T-helper 2 cell (primary cell): ENCODE measurements at places on chromosomes 11 and 22.
A peak's percentile ranks its signal among the peaks of the same experiment; 100 is the strongest.

GRCh38 chr11:16857186-16857585 lies 118.7 kb downstream of the C11orf58 start:
- no peak for DNase-seq

GRCh38 chr11:128345316-128345715 lies 242.0 kb downstream of the ETS1 start:
- no peak for DNase-seq

DNA sequence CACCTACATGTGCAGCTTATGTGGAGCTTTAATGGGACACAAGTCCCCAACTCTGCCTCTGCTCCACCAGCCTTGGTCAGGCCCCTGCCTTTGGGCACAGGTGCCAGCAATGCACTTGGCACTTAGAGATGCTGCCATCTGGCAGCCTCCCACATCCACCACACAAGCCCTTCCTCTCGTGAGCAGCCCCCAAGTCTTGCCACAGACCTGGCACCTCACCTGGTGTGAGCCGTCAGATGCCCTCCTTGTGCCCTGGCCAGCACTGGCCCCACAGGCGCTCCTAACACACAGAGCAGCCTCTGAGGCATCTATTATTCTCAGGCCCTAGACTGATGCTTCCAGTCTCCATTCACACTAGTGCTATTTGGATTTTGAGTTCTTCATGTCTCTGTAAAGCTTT lies 24.5 kb upstream of the SERPIND1 start:
- DNase-seq: no peak

DNA sequence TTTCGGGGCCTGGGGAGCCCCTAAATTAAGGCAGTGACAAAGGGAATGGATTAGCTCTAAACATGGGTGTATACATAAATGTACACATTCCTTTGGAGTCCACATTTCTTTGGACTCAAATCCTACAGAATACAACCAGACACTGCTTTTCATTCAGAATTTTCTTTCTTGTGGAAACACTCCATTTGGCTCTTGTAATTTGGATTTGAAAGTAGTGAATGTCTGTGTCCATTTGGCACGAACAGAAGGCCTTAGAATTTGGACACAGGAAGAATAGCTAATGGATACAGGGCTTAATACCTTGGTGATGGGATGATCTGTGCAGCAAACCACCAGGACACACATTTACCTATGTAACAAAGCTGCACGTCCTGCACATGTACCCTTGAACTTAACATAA lies 399.5 kb downstream of the NELL1 start:
- DNase-seq: no peak

DNA sequence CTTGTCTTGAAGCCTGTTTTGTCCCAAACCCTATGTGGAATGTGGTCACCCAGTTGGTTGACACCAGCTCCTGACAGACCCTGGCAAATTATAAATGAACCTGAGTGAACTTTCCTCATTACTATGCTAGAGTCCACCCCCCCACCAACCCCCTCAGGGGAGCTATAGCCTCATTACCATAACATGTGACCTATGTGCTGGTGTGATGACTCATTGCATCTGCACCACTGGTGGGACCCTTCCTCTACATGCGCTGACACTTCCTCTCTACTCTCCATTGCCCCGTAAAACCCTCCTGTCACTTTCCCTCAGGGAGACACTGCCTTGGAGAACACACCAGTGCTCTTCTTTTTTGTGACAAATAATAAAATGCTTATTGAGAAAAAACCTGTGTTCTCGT lies 105.0 kb upstream of the SESN3 start:
- DNase-seq: no peak

GRCh38 chr11:79070518-79070917 lies 370.3 kb downstream of the TENM4 start:
- DNase-seq: no peak

- DNase-seq: no peak
Measured at GRCh38 chr11:42462558-42463310, 849.1 kb upstream of the API5 start.

- no peak for DNase-seq
Measured at GRCh38 chr11:36672815-36673450, 74.9 kb upstream of the RAG2 start.

DNA sequence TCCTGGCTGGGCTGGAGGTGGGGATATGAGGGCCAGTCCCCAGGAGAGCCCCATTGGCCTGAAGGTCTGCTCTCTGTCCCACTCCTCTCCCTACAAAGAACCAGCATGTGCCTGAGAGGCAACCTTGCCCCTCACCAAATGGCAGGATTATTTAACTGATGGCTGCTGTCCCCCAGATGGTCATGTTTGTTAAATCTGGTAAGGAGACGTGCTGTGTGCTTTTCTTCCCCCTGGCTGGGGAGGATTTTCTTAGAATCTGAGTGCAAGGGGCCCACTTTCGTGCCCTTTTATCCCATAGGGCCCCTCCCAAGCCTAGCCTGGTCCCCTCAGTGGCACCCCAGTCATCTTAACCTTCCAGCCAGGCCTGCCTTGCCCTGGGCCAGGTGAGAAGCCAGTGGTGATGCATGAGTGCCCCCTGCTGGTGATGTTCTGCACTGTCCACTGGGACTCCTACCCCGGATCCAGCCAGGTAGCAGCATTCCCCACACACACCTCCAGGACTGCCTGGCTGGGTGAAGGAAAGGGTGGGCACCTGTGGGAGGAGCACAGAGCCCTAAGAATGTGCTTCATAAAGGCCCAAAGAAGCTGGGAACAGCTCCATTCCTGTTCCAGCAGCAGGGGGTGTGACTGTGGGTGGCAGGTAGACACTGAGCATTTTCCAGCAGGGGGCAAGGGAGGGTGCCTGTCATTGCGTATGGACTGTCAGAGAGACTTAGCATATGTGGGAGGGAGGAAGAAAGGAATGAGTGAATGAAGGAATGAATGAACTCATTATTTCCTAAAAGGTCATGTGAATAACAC lies 28.9 kb downstream of the MFNG start:
- peak; percentile 57 for DNase-seq

- DNase-seq: no peak
Measured at GRCh38 chr11:3220521-3221407, 2.2 kb upstream of the MRGPRG start.

- no peak for DNase-seq
Measured at GRCh38 chr22:30717331-30717921, 22.8 kb downstream of the OSBP2 start.

DNA sequence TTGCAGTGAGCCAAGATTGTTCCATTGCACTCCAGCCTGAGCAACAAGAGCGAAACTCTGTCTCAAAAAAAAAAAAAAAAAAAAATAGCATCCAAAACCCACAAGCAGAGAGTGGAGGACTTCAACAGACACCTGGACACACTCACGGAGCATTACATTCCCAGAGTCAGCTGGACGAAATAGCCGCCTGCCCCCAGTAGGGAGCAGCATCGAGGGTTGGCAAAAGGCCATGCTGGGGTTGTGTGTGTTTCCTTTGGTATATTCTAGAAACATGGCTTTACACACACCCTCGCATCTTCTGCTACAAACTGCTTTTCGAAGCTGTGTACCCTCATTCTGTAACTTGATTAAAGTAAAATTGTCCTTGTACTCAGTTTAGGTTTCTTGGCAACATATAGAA lies 5.3 kb downstream of the ADA2 start:
- DNase-seq: peak; percentile 24

- DNase-seq: peak; percentile 63
Measured at GRCh38 chr11:61110255-61111049, 8.2 kb downstream of the CD5 start.

GRCh38 chr22:29369460-29369859 lies 18.9 kb downstream of the AP1B1 start:
- no peak for DNase-seq

DNA sequence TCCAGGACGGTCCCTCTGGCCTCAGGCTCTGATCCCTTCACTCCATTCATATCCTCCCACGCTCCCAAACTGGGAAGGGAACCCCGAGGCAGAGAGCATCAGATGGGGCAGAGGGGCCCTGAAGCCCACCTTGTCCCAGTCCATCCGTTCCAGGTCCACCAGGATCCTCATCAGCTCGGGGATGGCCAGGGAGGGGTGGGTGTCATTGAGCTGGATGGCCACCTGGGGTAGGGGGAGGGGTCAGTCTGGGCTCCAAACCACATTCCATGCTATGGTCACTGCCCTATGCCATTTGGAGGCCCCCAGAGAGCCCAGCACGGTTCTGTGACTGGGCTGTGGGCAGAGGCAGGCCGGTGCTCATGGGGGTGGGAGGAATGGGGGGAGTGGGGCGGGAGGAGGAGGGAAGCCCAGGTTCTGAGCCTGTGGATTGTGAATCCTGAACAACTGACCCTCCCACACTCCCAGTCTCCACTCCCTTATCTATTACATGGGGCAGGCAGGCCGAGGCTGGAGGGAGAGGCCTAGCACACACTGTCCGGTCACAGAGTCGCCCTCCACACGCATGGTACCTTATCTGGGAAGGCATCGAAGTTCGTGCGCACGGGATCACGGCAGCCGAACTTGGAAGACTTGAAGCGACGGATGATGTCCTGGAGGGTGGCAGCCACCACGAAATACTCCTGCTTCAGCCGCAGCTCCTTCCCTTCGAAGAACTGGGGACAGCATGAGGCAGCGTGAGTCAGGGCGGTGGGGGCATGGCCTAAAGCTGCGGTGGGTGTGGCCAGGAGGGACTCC lies 5.5 kb downstream of the PYGM start:
- DNase-seq: no peak

GRCh38 chr11:2424811-2425495 lies 19.4 kb downstream of the TRPM5 start:
- DNase-seq: no peak

DNA sequence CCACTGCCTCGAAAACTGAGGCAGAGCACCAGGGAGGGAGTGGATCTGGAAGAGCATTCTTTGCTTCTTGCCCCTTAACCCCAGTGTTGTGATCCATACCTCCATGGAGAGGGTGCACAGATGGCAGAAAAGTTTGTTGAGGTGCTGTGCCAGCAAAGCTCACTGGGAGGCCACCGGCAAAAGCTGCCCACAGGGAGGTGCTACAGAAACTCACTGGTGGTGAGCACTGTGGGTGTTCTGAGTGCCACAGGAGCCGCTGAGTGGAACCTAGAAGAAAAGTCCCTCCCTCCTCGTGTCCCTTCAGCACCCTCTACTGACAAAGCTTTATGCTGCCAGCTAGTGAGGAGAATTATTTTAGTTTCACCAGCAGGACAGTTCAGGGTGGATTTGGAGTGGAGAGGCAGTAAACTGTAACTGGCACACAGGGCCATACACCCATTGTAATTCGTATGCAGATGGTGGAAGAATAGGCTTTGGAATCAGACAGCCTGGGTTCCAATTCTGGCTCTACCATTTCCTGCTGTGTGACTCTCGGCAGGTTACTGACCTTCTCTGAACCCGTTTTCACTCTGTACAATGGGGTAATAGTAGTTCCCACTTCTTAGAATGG lies 84.6 kb downstream of the SWAP70 start:
- no peak for DNase-seq

GRCh38 chr11:60252213-60253108 lies 9.5 kb upstream of the MS4A4E start:
- no peak for DNase-seq

DNA sequence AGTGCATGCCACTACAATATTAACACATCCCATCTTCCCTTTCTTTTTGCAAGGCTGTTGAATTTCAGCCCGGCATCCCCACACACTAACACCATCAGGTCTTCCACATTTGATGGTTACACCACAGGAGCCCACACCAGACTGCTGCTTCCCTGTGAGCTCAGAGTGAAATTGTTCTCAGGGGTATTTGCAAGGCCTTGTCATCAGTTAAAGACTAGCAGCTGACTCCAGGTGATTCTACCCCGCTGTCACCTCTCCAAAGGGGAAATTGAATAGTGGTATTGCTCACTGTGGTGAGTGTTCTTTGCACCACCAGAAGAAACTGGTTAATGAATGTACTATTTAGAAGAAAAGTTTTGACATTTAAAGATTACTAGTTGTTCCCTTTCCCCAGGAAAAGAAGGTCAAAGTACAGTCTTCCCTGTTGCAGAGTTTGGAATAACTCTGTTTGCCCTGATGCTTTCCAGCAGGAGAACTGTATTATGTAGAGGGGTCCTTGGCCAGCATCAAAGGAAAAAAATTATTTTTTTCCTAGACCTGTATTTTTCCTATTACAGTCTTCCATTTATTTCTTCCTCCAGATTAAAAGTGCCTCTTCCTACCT lies 41.9 kb downstream of the BID start:
- no peak for DNase-seq

DNA sequence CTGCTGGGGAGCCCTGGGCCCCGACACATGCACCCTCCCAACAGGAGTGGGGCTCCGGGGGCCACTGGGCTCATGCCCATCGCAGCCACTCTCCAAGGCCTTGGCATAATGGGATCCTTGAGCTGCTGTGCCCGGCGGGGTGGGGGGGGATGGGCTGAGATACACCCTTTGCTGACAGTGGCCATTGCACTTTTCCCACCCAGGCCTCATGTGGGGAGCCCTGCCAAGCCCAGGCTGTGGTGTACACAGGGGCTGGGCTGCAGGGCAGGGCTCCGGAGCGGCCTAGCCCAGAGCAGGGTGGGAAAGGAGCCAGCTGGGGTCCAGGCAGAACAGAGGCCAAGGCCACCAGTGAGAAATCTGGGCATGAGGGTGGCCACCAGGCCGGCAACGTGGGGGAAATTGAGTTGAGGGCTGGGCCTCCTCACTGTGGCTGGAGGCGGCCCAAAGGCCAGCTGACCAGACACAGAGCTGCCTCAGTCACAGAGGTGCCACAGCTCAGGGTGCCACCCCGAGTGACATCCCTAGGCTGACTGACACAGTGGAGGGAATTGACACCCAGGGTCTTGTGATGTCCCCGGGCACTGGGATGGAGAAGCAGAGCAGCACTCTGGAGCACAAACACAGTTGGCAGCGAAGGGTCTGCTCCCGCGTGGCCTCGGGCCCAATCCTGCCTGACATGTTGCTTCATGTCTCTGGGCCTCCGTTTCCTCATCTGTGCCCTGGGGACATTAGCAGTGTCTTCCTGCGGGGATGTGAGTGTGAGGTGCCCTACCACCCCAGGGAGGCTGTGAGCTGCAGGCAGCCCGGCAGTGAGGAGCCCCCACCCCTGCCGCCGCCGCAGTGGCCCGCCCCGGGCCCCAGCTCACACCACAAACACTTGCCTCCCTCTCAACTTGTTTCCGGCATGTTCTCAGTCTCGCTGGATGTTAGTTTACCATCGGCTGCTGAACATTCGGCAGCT lies 30.4 kb downstream of the RTN4R start:
- peak; percentile 71 for DNase-seq

DNA sequence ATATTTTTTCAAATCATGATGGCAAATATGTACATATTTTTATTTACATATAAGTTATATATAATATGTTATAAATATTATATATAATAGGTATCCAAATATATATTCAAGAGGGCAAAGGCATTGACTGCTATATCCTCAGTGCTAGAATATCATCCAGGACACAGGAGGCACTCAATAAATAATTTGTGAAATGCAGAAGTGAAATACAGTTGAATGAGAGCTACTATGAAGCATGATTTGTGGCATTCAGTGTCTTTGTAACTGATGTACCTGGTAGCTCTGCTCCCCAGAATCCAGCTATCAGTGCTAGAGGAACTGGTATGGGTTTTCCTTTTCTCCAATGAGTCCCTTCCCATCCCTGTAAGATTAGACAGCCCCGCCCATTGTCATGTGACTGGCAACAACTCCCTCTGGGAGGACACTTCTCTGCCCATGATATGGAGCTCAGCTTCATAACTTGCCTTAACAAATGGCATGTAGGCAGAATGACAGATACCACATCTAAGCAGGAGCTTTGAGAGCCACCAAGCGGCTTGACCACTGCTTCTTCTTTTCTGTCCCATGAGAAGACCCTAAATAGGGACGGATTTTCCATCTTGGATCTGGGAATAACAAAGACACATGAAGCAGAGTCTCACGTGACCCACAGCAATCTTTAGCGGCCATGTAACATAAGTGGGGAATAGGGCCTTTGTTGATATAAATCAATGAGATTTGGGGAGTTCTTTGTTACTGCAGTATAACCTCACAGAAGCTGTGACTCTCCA lies 10.2 kb upstream of the CD82 start:
- no peak for DNase-seq

GRCh38 chr22:43467216-43467940 lies 55.6 kb downstream of the MPPED1 start:
- DNase-seq: no peak
